ENCODE measurements at places on chromosomes 4 and X.

- no peak for DNase-seq
Observed at GRCh38 chr4:169664615-169665014, 44.2 kb downstream of the CLCN3 start.

GRCh38 chr4:82975792-82976191 lies 34.8 kb downstream of the LIN54 start:
- no peak for DNase-seq

GRCh38 chrX:40821780-40822179 lies 86.4 kb upstream of the MED14 start:
- DNase-seq: no peak

DNA sequence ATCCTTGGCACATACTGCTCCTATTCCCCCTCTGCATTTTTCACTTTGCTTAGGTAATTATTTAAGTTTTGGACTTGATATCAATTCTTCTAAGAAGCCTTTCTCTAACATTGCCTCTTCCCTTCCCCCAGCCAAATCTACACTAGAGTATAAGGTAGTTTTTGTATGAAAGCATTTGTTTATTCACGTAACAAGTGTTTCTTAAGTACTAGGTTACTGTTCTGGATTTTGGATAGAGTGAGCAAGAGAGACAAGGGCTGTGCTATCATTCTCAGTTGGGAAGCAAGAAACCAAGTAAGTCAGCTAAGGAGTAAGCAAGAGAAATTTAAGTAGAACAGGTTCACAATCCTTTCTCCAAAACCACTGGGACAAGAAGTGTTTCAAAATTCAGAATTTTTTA lies 55.9 kb upstream of the HHIP start:
- no peak for DNase-seq

DNA sequence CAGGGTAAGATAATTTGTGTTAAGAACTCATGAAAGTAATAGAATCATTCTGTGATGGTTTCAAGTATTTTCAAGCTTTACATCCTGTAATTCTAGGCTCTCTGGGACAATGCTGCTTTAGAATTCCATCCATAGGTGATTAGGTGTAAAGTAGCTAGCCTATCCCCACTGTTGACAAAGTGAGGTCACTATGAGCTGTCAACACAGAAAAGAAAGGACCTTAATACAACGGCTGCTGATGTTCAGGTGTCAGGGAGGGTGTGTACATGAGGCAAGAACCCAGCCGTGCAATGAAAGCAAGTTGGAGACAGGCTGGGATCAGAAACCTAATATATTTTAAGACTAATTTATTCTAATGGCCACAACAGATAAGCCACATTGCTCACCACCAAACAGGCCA lies 36.8 kb upstream of the SH3RF1 start:
- DNase-seq: no peak

DNA sequence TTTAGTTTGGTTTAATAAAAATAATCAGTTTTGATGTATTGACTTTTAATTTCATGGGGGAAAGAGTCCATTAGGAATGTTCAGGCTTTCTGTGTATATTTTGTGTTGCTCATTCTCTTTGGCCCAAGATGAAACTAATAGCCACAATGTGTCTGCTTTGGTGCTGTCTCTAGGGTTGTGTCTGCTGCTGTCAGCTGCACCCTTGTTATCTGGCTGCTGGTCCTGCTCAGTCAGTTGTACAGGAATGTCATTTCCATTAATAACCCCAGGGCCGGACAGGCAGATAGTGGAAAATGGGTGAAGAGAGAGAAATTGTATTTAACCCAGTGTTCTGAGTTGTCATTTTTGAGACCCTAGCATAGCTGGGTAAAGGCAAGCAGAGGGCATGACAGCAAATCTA lies 115.1 kb downstream of the PHEX start:
- no peak for DNase-seq

DNA sequence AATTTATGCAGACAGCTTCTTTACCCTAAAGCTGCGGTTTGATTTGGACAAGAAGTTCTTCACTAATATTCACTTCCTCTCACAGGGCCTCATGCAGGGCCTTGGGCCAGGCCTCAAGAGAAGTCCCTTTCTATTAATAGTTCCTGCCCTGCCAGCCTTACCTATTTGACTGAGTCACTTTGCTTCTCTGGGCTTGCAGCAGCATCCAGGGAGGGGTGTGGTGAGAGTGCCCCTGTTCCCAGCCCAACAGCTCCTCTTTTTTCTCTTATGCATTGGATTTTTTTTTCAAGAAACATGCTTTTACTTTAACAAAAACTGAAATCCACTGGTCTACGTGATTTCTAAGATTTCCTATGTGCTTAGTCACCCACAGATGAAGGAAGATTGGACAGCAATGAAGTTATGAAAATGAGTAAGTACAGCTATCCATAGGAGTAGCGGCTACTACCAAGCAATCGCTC lies 26.7 kb downstream of the FAM156B start:
- DNase-seq: no peak

DNA sequence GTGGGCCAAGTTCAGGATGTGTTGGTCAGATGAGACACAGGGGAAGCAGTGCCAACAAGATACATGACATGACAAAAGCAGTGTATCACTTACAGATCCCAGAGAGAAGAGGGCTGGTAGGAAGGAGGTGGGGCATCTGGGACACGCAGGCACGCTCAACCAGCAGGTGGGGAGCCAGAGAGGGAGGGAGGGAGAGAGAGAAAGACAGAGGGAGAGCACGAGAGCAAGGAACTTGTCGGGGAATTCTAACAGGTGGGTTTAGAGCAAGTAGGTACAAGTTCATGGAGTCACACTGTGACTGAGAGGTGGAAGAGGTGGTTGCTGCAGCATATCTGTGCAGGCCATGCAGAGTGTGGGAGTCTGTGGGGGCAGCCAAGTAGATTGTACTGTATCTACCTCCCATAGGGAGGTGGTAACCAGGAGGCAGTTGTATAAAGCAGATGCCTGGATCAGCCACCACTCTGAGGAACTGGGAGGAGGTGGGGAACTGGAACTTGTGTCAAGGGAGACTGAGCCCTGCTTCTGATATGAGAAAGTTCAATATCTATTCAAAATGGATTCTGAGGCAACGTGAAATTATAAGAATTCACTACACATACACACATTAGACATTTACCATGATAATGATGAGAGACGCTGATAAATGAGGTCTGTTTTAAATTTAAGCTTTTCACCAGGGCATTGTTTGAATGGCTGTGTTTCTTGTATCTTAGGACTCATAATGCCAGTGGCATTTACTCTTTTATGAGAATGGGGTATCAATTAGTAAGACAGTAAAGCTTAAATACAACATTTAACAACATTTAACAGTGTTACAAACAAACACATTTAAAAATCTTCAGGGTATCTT lies 43.7 kb downstream of the BBS12 start:
- DNase-seq: no peak

DNA sequence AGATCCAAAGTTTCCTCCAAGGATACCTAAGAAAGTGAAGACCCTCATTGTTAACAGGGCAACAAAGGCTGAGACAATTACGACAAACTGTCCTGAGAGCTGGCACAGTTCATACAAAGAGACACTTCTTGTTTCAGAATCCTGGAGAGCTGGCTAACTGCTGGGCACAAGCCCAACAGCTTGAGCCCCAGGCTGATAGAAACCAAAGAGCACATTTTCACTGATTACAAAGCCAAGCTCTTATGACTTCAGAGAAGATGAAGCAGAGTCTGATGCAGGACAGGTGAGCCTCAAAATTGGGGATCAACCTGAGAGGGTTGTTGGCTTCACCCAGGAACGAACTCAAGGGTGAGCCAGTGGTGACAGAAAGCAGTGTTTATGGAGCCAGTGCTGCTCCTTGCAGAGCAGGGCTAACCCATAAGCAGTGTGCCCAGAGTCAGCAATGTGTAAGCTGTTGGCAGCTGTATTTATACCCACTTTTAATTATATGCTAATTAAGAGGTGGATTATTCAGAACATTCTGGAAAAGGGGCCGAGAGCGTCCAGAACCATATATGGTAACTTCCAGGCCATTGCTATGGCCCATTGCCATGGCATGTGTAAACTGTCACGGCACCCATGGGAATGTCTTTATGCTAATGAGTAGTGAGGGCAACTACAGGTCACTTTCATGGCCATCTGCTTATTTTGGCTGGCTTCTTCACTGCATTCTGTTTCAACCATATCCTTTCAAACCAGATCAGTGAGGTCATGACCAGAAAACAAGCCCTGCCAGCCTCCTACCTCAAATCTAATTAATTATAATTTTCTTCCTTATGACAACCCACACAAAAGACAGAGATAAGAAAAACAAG lies 183.7 kb downstream of the EVC2 start:
- no peak for DNase-seq

DNA sequence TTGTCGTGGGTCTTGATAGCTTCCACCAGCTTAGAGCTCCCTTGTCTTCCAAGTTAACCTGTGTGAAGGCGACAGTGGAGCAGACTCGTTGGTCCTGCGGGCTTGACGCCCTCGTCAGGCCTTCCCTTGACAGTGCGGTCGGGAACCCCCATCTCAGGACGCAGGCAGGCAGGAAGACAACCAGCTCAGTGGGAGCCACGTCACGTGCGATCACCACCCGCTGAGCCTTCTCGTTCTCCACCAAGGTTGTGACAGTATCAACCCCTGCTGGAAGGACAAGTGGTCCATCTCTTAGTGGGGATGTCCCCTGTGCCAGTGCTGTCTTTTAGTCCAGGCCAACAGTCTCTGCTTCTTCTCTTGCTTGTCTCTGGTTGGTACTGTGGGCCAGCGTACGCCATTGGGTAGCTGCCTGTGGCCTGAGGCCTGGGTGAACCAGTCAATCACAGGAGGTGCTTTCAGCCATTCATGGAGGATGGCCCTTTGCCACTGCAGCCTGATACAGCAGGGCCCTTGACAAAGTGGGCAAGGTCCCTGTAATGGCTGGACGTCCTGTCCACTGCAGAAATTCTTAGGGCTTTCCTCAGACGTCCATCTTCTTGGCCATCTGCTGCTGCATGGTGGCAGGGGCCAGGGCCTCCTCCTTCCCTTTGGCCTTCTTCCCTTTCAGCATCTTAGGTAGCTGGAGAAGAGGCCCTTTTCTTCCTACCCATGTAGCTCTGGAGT lies 31.4 kb downstream of the RGS12 start:
- no peak for DNase-seq

DNA sequence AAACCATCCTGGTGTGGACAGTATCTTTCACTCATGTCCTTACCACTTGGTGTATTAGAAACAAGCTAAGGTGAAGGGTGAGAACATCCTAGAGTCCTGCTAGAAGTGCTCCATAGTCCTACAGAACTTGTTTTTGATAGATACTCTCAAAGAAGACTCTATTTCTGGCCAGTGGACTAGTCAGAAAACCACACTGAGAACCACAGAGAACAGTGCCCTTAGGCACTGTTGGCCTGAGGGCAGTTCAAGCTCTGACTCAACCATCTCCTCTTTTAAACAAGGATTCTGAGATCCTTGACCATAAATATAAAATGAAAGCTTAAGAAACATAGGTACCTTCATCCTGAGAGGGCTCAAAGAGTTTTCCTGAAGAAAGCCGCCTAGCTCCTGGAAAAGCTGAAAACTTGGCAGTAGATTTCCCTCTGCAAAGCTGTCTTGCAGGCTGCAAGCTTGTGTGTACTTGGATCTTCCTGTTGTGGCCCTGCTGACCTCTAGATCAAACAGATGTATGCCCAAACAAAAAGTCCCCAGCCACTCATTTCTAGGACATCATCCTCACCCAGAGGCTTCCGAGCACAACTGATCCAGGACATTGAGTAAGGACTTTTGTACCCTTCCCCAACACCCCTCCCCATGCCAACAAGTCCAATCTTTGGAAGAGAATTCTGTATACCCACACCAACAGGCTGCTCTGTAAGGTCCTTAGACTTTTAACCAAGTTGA lies 111.6 kb upstream of the CXCL13 start:
- DNase-seq: no peak
